Adrenal gland (tissue), 19 donors: ENCODE measurements at places on chromosomes 13 and 19. TPM values are rescaled to one million over a fixed set of nuclear protein-coding genes. Genes with fewer than 3 reads are reported as not detected.

DNA sequence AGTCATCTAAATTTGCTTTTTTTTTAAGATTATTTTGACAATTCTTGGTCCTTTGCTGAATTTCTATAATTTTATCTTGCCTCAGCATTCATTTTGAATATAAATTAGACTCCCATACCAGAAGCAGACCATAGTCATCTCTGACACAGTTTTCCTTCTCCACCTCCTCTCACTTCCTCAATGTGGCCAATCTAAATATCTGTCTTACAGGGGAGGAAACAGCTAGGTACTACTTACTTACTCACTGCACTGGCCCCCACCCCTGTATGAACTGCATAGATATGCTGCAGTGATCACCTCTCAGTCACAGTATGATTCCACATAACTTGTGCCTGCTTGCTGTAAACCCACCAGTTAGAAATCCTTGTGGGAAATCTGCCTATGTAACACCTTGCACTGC, 665.6 kb downstream of the FGF9 start:
- DNase-seq, result no peak

GRCh38 chr13:36891752-36892151, 28.3 kb downstream of the SMAD9 start:
- DNase-seq, result no peak

NUDT19 gene
- total RNA-seq, result 18.9 TPM

GRCh38 chr19:48685583-48685982, 10.2 kb upstream of the FUT2 start:
- no peak for DNase-seq

IGSF23 gene
- total RNA-seq, result not detected

- no peak for DNase-seq
These were observed 76.2 kb downstream of the SACS start for GRCh38 chr13:23357349-23357748.

- no peak for DNase-seq
These were observed 14.5 kb upstream of the RAB20 start for GRCh38 chr13:110576070-110576394.

ONECUT3 gene
- not detected for total RNA-seq

DNA sequence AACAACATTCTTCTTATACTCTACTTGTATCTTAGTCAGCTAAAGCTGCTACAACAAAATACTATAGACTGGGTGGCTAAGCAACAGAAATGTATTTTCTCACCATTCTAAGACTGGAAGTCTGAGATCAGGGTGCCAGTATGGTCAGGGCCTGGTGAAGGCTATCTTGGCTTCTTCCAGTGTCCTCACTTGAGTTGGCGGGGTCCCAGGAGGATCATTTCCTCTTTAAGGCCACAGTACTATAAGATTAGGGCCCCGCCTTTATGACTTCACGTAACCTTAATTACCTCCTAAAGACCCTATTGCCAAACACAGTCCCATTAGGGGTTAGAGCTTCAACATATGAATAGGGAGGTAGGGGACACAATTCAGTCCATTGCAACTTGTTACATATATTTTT, 30.7 kb upstream of the DOCK9 start:
- no peak for DNase-seq
